ENCODE measurements at places on chromosomes 16 and 17.

DNA sequence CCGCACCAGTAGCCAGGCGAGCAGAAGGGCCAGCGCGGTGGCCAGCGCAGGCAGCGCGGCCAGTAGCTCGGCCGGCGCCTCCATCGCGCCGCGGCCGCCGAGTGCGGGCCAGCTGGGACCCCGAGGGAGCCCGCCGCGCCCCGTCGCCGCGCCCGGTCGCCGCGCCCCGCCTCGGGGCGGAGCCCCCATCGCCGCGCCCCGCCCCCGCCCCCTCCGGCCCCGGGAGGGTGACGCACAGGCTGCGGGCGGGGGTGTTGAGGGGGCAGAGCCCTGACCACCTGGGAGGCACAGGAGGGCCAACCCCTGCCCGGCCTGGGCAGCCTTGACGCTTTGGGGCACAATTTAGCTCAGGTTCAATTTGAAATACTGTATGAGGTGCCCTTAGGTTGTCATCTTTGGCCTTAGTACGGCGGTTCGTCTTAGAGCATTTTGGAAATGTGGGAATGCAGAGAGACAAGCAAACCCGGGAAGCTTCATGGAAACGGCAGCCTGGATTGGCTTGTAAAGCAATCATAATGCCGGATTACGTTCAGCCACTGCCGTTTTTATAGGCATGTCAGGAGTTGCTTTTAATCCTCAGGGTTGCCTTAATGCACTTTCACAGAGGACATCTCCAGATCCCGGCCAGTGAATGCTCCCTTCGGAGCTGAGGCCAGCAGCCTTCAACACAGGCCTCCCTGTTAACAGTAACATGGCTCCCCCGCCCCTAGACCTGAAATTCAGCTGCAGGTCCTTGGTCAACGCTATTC lies at the start of gene MXRA7:
MXRA7 (minus strand) TSS at position 103 of the 749 bp plus-strand sequence; CDS start at position 84, 19 bp downstream.
- DNase-seq, result peak; percentile 84

DNA sequence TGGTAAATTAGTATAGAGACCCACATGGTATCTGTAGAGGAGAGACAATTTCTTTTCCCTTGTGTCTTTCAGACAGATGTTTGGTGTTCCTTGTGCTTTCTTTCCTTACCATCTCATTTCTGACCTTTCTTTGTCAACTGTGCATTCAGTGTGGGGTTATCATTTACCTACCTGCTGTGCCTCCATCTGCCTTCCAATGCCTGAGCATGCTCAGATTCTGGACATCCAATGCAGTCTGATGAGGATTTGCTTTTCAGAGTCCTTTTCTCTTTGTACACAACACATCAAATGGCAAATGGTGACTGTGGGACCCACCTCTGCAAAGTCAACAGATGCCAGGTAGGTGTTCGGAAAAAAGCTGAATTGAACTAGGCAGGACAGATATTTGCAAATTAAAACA lies 364.8 kb downstream of the CA10 start:
- DNase-seq, result no peak

DNA sequence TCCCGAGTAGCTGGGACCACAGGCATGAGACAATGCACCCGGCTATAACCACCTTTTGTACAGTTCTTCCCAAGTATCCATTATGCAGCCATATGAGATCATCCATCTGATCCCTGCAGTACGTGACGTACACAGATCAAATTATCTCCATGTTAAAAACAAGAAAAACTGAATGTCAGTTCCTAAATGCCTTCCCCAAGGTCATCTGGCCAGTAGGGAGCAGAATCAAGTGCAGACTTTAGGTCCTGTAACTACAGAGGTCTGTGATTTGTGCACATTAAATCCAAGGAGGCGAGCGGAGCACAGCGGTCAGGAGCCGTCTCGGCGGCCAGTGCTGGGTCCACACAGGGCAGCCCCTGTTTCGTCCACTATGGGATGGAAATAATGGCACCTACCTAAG lies 23.7 kb downstream of the ZCCHC14 start:
- no peak for DNase-seq

GRCh38 chr17:33273743-33274410 lies 19.2 kb downstream of the ASIC2 start:
- no peak for DNase-seq

GRCh38 chr17:16977932-16978331 lies 6.0 kb upstream of the TNFRSF13B start:
- DNase-seq, result no peak

- DNase-seq, result peak; percentile 60
Measured at GRCh38 chr17:19569785-19570543, 36.3 kb downstream of the SLC47A1 start.

GRCh38 chr16:73091174-73091573 lies 43.2 kb upstream of the ZFHX3 start:
- no peak for DNase-seq

DNA sequence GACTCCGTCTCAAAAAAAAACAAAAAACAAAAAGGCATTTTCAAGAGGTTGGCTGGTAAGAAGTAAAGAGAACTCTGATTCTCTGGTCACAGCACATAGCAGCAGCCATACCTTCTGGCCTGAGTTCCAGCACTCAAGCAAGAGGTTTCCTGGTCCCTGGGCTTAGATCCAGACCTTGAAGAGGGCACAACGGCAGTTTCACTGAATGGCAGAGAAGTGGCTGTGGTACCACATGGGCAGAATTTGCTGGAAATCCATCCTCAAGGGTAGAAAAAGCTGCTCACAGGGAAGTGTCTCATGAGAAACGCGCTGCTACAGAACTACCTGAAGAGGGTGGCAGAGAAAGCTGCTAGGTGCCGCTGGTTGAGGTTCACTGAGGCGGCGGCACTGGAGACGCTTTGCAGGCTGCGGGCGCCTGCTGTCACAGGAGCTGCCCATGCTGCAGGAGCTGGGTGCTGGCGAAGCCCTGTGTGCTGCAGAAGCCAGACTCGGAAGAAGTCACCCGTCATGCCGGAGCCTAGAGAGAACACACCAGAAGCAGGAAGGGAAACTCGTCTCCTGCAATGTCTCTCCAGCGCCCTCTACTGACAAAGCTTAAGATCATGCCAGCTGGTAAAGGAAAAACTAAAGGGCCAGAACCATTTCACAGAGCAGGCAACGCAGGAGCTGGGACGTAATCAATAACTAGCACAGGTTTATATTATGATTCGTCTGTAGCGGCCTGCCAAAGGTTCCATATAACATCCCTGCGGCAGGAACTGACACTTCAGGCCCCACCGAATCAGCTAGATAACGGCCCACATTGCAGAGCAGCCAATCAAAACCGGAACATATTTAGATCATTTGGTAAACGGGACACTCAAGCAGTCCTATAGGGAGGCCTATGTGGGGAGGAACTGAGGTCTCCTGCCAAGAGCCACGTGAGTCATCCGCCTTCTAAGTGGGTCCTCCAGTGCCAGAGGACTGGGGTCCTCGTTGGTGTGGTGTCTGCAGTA lies 5.4 kb upstream of the ZNF213 start:
- peak; percentile 89 for DNase-seq

DNA sequence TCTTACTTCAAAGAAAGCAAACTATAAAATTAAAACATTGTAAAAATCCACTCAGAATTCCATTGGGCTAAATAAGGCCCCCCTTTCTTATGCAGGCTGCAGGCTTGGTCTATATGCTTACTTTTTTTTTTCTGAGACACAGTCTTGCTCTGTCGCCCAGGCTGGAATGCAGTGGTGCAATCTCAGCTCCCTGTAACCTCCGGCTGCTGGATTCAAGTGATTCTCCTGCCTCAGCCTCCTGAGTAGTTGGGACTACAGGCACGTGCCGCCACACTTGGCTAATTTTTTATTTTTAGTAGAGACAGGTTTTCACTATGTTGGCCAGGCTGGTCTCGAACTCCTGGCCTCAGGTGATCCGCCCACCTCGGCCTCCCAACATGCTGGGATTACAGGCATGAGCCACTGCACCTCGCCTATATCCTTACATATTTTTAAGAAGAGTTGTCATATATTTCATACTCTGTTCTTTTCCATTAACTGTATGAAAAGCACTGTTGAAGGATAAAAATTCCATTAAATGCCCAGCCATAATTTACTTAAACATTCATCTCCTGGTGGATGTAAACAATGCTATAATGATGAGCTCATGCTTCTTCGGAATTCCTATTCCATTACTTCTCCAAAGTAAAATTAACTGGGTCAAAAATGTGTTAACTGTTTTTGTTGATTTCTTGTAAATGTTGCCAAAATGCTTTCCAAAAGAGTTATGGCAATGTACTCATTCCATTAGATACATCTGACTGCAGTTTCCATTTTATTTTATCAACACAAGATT lies 17.8 kb downstream of the SNN start:
- no peak for DNase-seq

DNA sequence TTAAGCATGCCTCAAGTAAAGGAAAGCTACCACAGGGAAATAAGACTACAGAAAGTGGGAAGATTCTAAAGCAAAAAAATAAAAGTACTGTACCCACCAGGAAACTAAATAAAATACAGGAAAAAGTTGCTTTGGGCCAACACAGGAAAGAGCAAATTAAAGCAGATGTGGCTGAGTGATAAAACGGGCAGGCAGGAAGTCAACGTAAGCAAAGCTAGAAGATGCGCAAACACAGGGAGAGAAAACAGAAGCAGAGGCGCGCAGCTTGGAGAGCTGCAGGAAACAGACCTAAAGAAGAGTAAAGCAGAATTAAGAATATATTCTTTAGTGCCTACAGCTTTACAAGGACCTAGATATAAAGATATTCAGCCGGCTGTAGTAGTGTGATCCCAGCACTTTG lies 21.7 kb downstream of the USP36 start:
- DNase-seq, result no peak

DNA sequence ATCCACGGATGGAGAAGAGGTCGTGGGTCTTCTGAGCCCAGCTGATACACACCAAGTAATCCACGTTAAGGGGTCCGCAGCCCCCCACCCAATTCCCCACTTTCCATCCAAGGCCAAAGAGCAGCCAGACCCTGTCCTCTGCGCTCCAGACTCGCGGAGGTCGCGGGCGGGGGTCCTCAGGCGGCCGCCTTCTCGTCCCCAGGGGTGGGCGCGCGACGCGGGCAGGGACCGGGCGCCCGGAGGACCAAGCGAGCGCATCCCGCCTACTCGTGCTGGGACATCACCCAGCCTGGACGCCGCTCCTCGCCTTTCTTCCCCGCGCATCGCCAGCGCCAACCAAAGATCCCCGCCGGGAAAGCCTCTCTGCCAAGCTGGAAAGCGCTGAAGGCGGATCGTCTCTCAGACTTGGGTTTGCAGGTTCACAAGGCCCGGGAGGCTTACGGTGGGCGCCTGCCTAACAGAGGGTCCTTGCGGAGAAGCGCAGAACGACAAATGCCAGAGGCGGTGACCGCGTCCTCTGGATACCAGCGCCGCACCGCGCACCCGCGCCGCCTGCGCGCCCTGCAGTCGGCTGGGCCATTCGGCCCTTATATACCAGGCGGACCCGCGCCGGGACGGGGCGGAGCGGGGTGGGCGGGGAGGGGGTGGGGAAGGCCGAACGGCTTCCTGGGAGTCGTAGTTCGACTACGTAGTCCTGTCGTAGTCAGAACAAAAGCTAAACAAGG lies 471.6 kb downstream of the SOX9 start:
- peak; percentile 86 for DNase-seq

- DNase-seq, result no peak
Measured at GRCh38 chr17:372157-373152, 19.8 kb upstream of the RPH3AL start.

GRCh38 chr16:85413691-85414663 lies 199.1 kb upstream of the GSE1 start:
- DNase-seq, result no peak

- no peak for DNase-seq
Measured at GRCh38 chr17:79132271-79133064, 57.8 kb downstream of the ENGASE start.

GRCh38 chr17:66713533-66714042 lies 121.3 kb upstream of the CACNG5 start:
- DNase-seq, result peak; percentile 78

GRCh38 chr16:84181144-84181915 lies 5.5 kb downstream of the TAF1C start:
- no peak for DNase-seq

GRCh38 chr17:8875957-8876356 lies 8.5 kb upstream of the PIK3R6 start:
- no peak for DNase-seq

- no peak for DNase-seq
Measured at GRCh38 chr16:58027916-58028455, 2.4 kb downstream of the MMP15 start.

- no peak for DNase-seq
Measured at GRCh38 chr17:9003355-9004131, 17.8 kb upstream of the NTN1 start.

- no peak for DNase-seq
Measured at GRCh38 chr17:30237296-30238002, 2.0 kb upstream of the SLC6A4 start.

DNA sequence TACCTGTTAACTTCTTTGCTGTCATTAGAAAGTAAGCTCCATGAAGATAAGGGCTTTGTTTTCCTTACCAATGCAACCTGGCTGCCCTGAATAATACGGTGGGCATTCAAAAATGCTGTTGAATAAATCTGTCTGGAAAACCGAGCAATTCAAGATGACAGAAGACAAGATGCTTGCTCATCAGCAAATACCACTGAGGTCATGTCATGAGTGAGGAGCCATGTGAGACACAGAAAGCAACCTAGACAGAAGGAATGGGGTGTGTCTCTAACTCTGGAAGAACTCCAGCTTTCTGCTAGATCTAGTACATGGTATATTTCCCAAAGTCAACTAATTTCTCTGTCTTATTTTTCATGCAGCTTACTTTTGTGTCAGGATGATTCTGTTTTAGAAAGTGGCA lies 64.2 kb downstream of the STH start:
- DNase-seq, result peak; percentile 80

GRCh38 chr16:30108059-30108850 lies 5.1 kb downstream of the GDPD3 start:
- DNase-seq, result no peak

- DNase-seq, result no peak
Measured at GRCh38 chr16:79690159-79690558, 89.6 kb upstream of the MAF start.

- DNase-seq, result no peak
Measured at GRCh38 chr16:1655909-1656807, 21.9 kb upstream of the JPT2 start.

DNA sequence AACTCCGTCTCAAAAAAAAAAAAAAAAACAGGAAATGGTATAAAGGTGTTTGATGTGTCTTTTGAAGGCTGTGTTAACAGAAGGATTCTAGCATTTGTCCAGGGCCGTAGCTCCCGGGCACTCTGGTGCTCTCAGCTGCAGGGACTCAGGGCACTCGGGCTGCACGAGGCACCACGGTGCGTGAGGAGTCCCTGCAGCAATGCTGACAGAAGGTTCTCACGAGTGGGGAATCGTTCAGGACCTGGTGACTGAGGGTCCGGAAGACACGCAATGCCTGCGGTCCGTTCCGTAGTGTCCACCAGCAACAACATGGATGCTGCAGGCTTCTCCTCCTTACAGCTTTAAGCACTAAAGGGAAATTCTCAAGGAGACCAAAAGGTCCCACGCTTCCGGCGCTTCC lies 12.6 kb upstream of the FAAP100 start:
- no peak for DNase-seq

DNA sequence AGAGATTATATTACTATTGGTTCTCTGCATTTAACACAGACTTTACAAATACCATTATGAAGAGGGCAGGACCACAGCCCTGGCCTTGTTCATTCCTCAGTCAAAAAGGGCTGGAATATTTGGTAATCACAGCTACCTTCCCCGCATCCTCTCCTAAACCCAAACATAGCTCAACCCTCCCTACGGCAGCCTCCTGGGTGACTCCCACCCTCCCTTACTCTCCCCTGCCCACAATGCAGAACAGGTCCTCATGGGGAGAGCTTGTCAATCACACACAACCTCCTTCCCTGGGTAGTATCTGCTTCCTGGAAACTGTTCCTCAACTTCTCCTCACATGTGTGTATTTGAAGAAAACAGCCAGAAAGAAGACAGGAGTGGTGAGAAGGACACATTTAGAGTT lies 224.2 kb downstream of the C16orf78 start:
- no peak for DNase-seq
